ENCODE measurements at places on chromosomes 4 and X. TPM values are rescaled to one million over a fixed set of nuclear protein-coding genes. Genes with fewer than 3 reads are reported as not detected.
A peak's percentile ranks its signal among the peaks of the same experiment; 100 is the strongest.

DNA sequence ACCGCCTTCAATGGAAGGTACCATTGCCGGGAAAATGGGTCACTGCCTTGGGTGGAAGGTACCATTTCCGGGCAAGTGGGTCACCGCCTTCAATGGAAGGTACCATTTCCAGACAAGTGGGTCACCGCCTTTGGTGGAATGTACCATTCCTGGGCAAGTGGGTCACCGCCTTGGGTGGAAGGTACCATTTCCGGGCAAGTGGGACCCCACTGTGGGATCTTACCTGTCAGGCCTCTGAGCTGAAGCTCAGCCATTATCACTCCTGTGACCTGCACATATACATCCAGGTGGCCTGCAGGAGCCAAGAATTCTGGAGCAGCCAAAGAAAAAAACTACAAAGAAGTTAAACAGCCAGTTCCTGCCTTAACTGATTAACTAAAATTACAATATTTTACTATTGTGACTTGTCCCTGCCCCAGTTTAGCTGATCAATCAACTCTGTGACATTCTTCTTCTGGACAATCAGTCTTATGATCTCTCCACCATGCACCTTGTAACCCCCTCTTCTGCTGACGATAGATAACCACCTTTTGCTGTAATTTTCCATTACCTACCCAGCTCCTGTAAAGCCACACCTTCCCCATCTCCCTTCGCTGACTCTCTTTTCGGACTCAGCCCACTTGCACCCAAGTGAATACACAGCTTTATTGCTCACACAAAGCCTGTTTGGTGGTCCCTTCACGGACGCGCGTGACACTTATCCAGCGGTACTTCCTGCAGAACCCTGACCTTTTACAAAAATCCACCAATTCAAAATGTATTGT, 313.2 kb downstream of the DHRSX start:
- no peak overlapping the region for H3K4me3 ChIP-seq
- DNase-seq: no peak
- no peaks in the 10 kb centered on the region for H3K4me1 ChIP-seq
- H3K27ac ChIP-seq: no peak overlapping the region

DNA sequence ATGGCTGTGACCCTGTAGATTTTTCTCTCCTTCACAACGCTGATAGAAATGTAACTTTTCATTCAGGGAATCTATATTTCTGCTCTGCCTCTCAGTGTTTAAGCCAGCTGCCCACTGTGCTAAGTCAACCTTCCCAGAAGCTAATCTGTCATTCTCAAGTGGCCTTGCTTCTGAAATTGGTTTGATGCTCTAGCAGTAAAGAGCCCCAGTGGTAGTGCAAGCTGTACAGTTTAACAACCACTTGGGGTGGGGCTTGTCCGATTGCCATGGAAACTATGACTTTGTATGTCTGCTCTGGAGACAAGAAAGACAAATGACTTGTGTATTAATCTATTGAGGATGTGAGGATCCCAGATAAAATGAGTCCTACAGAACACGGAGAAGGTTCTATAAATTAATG, 620.9 kb upstream of the GALNT7 start:
- no peaks in the 10 kb centered on the region for H3K36me3 ChIP-seq
- H3K4me3 ChIP-seq: no peak overlapping the region
- no peaks in the 10 kb centered on the region for H3K27me3 ChIP-seq
- H3K27ac ChIP-seq: no peak overlapping the region
- H3K4me1 ChIP-seq: no peaks in the 10 kb centered on the region

GRCh38 chr4:61202638-61203435, 2.7 kb downstream of the ADGRL3 start:
- no peaks in the 10 kb centered on the region for H3K36me3 ChIP-seq
- H3K4me3 ChIP-seq: peak overlapping the region; percentile 9
- no peaks in the 10 kb centered on the region for H3K4me1 ChIP-seq
- peak; percentile 37 for DNase-seq
- no peak overlapping the region for H3K27ac ChIP-seq

GRCh38 chr4:85610450-85610849, 135.5 kb downstream of the ARHGAP24 start:
- H3K36me3 ChIP-seq: no peaks in the 10 kb centered on the region
- no peaks in the 10 kb centered on the region for H3K4me1 ChIP-seq
- no peaks in the 10 kb centered on the region for H3K27me3 ChIP-seq
- DNase-seq: no peak

- no peaks in the 10 kb centered on the region for H3K36me3 ChIP-seq
- H3K27ac ChIP-seq: no peak overlapping the region
- no peak for DNase-seq
- no peaks in the 10 kb centered on the region for H3K4me1 ChIP-seq
- no peaks in the 10 kb centered on the region for H3K27me3 ChIP-seq
- H3K4me3 ChIP-seq: no peak overlapping the region
Measured at GRCh38 chrX:32293962-32294700, 917.2 kb downstream of the DMD start.

DNA sequence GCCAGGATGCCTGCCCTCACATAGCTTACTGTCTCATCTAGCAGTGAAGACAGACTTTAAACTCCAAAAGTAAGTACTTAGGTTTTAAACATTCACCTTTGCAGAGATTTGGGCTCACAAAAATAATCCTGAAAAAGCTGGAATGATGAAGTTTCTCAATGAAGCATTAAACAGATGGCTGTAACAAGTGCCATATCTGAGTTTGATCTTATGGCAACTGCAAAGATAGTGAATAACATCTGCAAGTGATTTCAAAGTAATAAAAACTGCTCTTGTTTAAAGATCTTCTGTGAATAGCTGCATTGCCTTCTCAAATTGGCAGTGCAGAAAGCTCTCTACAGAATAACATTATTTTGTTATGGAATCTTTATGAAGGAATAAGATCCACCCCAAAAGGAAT, 271.2 kb upstream of the SMIM31 start:
- no peaks in the 10 kb centered on the region for H3K27me3 ChIP-seq
- no peaks in the 10 kb centered on the region for H3K4me1 ChIP-seq
- no peak overlapping the region for H3K4me3 ChIP-seq

GRCh38 chr4:1517592-1518411, 111.6 kb upstream of the NKX1-1 start:
- H3K4me1 ChIP-seq: no peaks in the 10 kb centered on the region
- no peak overlapping the region for H3K27ac ChIP-seq
- no peak overlapping the region for H3K4me3 ChIP-seq
- peaks cover 27% of the 10 kb centered on the region for H3K27me3 ChIP-seq

GRCh38 chrX:101803451-101803850, 128.4 kb downstream of the ZMAT1 start:
- no peak overlapping the region for H3K4me3 ChIP-seq
- H3K27ac ChIP-seq: no peak overlapping the region
- H3K4me1 ChIP-seq: no peaks in the 10 kb centered on the region
- no peak for DNase-seq
- no peaks in the 10 kb centered on the region for H3K36me3 ChIP-seq

DNA sequence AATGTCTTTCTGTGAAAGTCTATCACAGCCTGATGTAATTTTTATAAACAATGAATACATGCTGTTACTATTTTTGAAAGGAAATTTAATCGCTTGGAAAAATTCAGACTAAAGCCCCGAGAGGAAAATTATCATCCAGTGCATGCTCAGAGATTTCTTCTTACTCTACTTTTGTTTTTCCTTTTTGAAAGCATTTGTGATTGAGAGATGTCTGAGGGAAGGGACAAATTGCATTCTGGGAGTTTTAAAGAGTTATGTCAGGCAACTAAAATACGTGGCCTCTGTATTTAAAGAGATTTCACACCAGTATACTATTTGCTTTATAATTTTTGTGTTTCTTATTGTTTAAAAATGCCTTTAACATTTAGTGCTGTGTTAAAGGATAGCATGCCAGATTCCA, 1.4 kb upstream of the ZFX start:
- H3K36me3 ChIP-seq: no peaks in the 10 kb centered on the region
- H3K4me1 ChIP-seq: peaks cover 3% of the 10 kb centered on the region
- no peaks in the 10 kb centered on the region for H3K27me3 ChIP-seq
- H3K4me3 ChIP-seq: peak overlapping the region; percentile 57
- DNase-seq: no peak
- H3K27ac ChIP-seq: peak overlapping the region; percentile 92

DNA sequence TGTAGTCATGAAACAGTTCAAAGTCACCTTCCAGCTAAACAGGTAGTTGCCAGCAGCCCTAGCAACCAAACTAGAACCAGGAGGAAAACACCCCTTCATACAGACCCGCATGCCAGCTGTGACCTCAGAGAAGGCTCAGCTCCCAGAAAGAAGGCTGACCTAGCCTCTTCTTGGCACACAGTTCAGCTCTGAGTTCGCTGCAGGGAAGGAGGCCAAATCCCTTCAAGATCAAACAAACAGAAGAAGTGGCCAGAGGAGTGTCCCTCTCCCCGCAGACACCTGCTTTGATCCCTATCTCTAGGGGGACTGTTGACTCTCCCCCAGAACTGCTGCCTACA, 56.0 kb downstream of the HADH start:
- no peak overlapping the region for H3K4me3 ChIP-seq
- H3K4me1 ChIP-seq: no peaks in the 10 kb centered on the region
- no peak for DNase-seq
- no peaks in the 10 kb centered on the region for H3K36me3 ChIP-seq

DNA sequence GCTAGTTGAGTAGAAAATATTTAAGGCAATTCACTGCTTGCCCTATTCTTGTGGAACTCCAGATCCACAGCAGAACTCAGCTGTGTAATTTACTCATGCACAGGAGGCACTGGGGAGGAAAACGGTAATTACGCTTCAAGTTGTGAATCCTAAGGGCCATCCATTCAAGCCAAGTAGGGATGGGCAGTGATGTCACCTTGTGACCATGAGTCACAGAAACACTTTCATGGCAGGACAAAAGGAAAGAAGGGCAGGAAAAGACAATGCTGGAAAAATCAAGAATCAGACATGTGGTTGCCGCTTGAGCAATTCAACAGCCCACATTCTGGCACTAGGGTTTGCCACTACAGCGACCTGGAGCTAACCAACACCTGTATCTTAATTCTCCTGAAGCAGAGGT, 1.4 kb downstream of the PAQR3 start:
- no peaks in the 10 kb centered on the region for H3K27me3 ChIP-seq
- no peaks in the 10 kb centered on the region for H3K36me3 ChIP-seq
- peak; percentile 10 for DNase-seq
- H3K4me3 ChIP-seq: no peak overlapping the region

- H3K4me1 ChIP-seq: no peaks in the 10 kb centered on the region
- no peaks in the 10 kb centered on the region for H3K27me3 ChIP-seq
- H3K36me3 ChIP-seq: no peaks in the 10 kb centered on the region
- no peak overlapping the region for H3K4me3 ChIP-seq
- no peak overlapping the region for H3K27ac ChIP-seq
Measured at GRCh38 chr4:69822198-69822597, 37.7 kb downstream of the SULT1E1 start.

DNA sequence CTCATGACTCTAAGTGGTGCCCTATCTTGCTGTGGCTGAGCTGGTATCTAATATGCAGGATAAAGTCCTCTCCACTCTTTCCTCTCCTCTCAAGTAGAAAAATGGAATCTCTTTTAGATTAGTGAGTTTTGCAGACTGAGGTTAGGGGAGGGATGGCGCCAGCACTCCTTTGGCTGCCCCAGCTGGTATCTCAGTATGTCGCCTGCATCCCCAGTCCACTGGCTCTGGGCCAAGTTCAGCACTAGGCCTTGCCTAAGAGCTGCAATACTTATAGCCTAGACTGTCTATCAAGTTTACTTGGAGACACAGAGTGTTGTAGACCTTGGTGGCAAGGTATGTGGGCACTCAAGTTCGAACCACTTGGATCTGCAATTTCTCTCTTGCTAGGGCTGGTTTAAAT, 351.3 kb downstream of the NAP1L3 start:
- no peaks in the 10 kb centered on the region for H3K36me3 ChIP-seq
- H3K27ac ChIP-seq: no peak overlapping the region
- H3K4me1 ChIP-seq: no peaks in the 10 kb centered on the region
- no peak overlapping the region for H3K4me3 ChIP-seq

- no peaks in the 10 kb centered on the region for H3K4me1 ChIP-seq
- no peaks in the 10 kb centered on the region for H3K36me3 ChIP-seq
- no peak overlapping the region for H3K27ac ChIP-seq
- DNase-seq: peak; percentile 33
- H3K27me3 ChIP-seq: no peaks in the 10 kb centered on the region
Measured at GRCh38 chrX:101206471-101206870, 13.1 kb upstream of the DRP2 start.

DNA sequence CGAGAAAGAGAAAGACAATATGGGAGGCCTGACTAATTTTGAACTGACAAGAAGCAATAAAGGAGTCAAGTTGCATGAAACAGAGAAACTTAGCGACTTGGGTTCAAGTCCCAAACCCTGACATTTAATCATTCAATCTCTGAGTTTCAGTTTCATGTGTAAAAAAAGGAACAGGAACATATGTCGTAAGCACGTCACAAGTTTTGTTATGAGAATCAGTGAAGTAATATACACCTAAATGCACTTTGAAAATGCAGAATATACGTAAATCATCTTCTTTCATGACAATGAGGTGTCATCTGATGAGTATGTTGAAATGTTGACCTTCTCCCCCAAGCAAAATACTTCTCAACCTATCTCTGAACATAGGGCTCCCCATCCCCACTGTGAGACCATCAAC, 10.4 kb downstream of the ACOT9 start:
- H3K4me3 ChIP-seq: no peak overlapping the region
- H3K36me3 ChIP-seq: peaks cover 8% of the 10 kb centered on the region
- H3K27ac ChIP-seq: no peak overlapping the region
- no peaks in the 10 kb centered on the region for H3K4me1 ChIP-seq
- no peaks in the 10 kb centered on the region for H3K27me3 ChIP-seq
- no peak for DNase-seq

- H3K4me3 ChIP-seq: peak overlapping the region; percentile 46
- DNase-seq: peak; percentile 79
- H3K36me3 ChIP-seq: peaks cover 3% of the 10 kb centered on the region
- peak overlapping the region; percentile 80 for H3K27ac ChIP-seq
- no peaks in the 10 kb centered on the region for H3K27me3 ChIP-seq
- no peaks in the 10 kb centered on the region for H3K4me1 ChIP-seq
Measured at GRCh38 chr4:39353478-39354253, 12.5 kb downstream of the RFC1 start.

DNA sequence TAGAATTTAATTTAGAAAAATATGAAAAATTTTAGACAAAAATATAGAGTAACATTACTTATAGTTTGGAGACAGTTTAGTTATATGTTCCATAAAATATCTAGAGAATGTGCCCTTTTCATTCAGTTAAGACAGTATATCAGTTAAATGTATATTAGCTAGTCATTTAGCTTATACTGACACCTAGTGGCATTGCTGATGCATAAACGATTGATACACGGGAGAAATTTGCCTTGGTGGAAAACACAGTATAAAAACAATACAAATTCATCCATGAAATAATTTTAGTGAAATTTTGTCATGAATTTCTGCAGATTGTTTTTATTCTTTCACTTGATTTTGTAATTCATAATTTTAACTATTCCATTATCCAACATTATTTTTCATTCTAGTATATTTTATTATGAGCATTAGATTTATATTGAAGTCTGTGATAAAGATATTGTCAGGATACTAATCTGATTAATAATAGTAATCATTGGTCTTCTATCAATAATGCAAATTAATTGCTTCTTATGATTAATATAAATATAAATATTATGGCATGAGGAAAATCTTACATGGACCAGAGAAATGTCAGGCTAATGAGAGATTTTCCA, 219.0 kb downstream of the TLL1 start:
- no peak overlapping the region for H3K27ac ChIP-seq
- H3K36me3 ChIP-seq: no peaks in the 10 kb centered on the region
- H3K27me3 ChIP-seq: no peaks in the 10 kb centered on the region
- no peak for DNase-seq
- no peaks in the 10 kb centered on the region for H3K4me1 ChIP-seq

The ZDHHC15 gene
- 1.7 TPM for polyA plus RNA-seq

The VEGFC gene
- 6.6 TPM for polyA plus RNA-seq

The SPANXA2 gene
- not detected for polyA plus RNA-seq

The OCRL gene
- 9.4 TPM for polyA plus RNA-seq

The SYTL4 gene
- polyA plus RNA-seq: 10.4 TPM

The AADAT gene
- polyA plus RNA-seq: 4.6 TPM

The RASSF6 gene
- 4.7 TPM for polyA plus RNA-seq

The ABCG2 gene
- 1.5 TPM for polyA plus RNA-seq

The C1QTNF7 gene
- 5.3 TPM for polyA plus RNA-seq

The ZNF711 gene
- polyA plus RNA-seq: 2.6 TPM

The NR3C2 gene
- 8.7 TPM for polyA plus RNA-seq

Measured in kidney (tissue), 22 donors.